Panc1 (cell line): ENCODE measurements at places on chromosomes 11 and 22. TPM values are rescaled to one million over a fixed set of nuclear protein-coding genes. Genes with fewer than 3 reads are reported as not detected.

- DNase-seq, result no peak
These were observed 91.5 kb downstream of the CELSR1 start for GRCh38 chr22:46445771-46446420.

DNA sequence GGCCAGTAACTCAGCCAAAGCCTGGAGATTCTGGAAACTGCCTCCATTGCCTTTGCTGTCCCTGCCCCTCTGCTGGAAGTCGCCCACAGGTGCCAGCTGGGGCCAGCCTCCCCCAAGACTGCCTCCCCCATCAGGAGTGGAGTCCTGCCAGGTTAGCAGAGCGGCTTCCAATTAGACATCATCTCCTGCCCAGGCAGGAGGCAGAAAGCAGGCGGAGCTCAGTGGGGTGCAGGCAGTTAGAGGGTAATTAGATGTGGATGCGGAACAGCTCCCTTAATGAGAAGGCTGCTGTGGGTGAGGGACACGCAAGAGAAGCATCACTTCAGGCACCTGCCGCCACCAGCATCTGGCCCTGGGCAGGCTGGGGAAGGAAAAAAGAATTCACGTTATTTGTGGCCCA, 90.9 kb upstream of the TP53I11 start:
- no peak for DNase-seq

GRCh38 chr22:39453765-39454378, 2.9 kb upstream of the MGAT3 start:
- DNase-seq, result no peak

- DNase-seq, result no peak
These were observed 2.0 kb upstream of the LMO2 start for GRCh38 chr11:33893711-33894397.

GRCh38 chr22:30574997-30575671, 669 bp upstream of the GAL3ST1 start:
- no peak for DNase-seq

DNA sequence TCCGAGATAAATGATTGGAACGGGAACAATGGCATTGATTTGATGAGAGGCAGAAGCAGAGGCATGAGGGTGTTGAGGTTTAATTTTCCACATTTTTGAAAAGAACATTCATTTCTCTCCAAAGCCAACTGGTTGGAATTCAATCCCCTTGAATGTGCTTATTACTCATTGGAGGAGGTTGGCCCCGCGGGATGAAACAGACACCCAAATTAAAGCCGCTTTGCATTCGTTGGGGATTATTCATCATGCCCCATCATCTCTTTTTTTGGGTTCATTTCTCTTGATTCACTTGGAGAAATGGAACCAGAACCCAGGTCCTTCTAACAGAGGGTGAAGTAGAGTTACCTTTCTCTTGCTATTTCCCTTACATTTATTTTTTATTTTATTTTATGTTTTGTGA, 47.6 kb upstream of the PARVG start:
- DNase-seq, result no peak

GRCh38 chr22:39343259-39344045, 6.3 kb upstream of the SYNGR1 start:
- DNase-seq, result peak; percentile 32

- DNase-seq, result no peak
These were observed 310.2 kb downstream of the DDX10 start for GRCh38 chr11:108975026-108975425.

GRCh38 chr11:132865623-132866022, 666.7 kb downstream of the OPCML start:
- no peak for DNase-seq

DNA sequence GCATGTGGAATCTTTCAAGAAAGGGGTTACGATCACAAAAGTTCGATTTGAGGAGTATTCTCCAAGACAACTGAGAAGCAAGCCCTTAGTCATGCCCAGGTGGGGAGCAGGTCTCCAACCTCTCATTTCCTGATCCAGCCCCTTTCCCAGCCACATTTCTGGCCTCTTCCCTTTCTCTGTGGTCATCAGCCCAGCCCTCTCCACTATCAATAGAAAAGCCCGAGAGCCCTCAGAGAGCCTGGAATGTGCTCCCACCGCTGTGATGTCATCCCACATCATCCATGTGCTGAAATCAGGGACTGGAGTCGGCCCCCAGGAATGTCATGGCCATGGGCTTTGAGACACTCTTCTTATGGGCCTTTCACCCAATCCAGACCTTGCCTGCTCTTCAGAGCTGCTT, 62.6 kb downstream of the KCNJ1 start:
- DNase-seq, result no peak

DNA sequence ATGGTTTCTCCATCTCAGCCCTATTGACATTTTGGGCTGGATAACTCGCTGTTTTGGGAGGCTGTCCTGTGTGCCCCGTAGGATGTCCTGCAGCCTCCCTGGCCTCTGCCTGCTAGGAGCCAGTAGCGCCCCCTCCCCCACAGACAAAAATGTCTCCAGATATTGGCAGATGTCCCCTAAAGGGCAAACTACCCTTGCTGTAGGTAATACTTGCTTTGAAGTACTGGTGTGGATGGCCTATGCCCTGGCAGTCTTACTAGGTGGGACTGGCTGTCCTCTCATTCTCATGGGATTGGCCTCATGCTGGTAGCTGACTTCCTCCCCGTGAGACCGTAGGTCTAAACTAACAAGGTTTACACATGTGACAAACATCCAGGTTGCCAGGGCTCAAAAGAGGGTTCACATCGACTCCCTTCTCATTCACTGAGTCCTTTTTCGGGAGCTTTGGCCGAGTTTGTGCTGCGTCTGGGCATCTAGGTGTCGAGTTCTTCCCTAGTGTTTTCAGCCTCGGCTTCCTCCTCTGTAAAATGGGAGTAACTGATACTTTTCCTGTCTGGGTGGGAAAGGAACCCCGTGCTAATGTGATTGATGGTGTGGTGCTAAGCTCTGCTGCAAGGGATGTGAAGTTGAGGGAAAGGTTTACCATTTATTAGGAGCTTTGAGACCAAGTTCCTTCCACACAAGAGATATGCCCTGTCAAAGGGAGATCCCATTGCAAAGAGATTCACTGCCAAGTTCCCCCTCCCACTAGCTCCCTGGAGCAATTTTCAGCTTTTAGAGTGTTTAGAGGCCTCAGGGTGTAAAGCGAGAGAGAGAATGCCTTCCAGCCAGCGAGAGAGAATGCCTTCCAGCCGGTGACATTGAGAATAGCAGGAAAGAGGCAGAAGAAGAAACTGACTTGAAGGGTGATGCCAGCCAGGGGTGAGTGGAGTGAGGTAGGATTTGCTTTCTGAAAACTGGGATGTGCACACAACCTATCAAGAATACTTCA, 17.0 kb downstream of the PTPRJ start:
- DNase-seq, result no peak

The CRYBB3 gene
- total RNA-seq, result 0.67 TPM

The BCO2 gene
- 2.5 TPM for total RNA-seq

The SYT7 gene
- total RNA-seq, result 2.5 TPM

The CARD18 gene
- 8.1 TPM for total RNA-seq

The PHETA2 gene
- 1.3 TPM for total RNA-seq

The BAIAP2L2 gene
- 0.18 TPM for total RNA-seq

The MRTFA gene
- 62.1 TPM for total RNA-seq

The TECTA gene
- 0.15 TPM for total RNA-seq

The SGSM1 gene
- 1.6 TPM for total RNA-seq

The CEND1 gene
- 15.9 TPM for total RNA-seq

The SCARF2 gene
- 3.2 TPM for total RNA-seq

The DEPDC5 gene
- 20.2 TPM for total RNA-seq

The KRTAP5-9 gene
- total RNA-seq, result not detected

The OR51B6 gene
- total RNA-seq, result not detected
